NCI-H2081 (cell line): ENCODE measurements at places on chromosomes 1 and 21.

DNA sequence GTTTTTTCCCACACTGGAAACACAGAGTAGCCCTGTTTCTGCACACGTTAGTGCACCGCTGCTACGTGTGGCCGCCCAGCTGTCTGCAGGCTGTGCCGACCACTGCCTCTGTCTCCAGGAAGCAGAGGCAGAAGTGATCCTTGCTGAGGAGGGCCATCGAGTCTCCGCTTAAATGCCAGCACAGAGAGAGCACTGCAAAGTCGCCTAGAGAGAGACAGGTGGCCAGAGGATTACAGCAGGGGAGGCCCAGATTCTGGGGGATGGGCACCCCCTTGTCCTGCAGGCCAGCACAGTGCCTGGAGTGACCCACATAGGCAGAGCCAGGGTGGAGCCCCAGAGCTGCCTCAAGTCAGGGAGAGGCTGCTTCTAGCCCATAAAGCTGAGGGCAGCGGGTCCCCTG, 6.1 kb downstream of the TPRG1L start:
- DNase-seq, result no peak

DNA sequence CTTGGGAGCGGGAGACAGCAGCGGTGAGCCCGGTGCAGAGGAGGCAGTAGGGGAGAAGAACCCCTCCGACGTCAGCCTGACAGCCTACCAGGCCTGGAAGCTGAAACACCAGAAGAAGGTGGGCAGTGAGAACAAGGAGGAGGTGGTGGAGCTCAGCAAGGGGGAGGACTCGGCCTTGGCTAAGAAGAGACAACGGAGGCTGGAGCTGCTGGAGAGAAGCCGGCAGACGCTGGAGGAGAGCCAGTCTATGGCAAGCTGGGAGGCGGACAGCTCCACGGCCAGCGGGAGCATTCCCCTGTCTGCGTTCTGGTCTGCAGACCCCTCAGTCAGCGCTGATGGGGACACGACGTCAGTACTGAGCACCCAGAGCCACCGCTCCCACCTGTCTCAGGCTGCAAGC, 32.9 kb downstream of the STYXL2 start:
- DNase-seq, result no peak

GRCh38 chr1:194256010-194256409, 1069.6 kb upstream of the B3GALT2 start:
- no peak for DNase-seq

DNA sequence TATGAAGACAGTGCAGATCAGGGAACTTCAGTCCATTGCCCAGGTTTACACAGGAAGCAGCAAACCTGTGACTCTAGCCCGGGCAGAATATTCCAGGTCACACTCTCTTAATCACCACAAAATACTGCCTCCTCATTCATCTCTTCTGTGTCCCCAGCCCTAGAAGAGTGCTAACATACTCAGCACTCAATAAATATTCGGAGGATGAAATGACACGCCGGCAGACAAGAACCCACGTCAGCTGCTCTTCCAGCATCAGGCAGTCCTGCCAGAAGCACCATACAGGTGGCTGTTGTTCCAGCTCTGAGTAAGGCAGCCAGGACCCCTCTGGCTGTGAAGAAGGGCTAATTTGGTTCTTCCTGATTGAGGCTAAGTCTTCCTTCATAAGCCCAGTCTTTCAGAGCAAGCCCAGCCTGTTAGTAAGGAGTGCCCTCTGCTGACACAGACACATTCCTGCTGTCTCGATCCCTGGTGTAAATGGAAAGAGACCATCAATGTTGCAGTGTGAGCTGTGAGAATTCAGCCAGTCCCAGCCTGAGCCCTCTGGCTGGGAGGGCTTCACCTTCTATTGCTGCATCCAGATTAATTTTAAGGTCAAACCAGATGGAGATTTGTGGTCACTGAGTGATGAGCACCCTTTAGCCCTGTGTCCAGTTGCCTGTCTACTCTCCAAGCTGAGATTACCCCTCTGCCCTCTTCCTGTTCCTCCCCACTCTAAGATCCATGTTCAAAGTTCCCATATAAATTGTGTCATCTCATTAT, 45.0 kb upstream of the KIRREL1 start:
- peak; percentile 9 for DNase-seq

- no peak for DNase-seq
Measured at GRCh38 chr1:212470059-212470458, 37.3 kb downstream of the NENF start.
